ENCODE measurements at places on chromosomes 16 and 17.

- DNase-seq = no peak
Measured at GRCh38 chr17:50495918-50496317, 12.3 kb upstream of the MYCBPAP start.

GRCh38 chr16:31267332-31268032 lies 7.7 kb downstream of the ITGAM start:
- no peak for DNase-seq

GRCh38 chr17:18009609-18010420 lies 29.2 kb downstream of the ATPAF2 start:
- DNase-seq = no peak

DNA sequence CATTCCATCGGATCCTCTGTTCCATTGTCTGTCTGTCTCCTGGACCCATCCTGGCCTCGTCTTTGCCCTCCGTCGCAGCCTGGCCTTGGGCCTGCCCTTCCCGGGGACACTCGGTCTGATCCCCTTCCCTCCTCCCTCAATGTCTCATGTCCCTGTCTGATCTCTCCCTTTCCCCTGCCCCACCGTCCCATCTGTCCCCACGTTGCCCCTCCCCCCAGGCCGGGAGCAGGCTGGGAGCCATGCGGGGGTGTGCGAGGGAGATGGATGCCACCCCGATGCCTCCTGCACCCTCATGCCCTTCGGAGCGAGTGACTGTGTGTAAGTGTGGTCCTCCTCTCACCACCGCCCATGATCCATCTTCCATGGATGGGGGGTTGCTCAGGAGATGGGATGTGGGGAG lies 5.3 kb upstream of the ATP2A1 start:
- no peak for DNase-seq

DNA sequence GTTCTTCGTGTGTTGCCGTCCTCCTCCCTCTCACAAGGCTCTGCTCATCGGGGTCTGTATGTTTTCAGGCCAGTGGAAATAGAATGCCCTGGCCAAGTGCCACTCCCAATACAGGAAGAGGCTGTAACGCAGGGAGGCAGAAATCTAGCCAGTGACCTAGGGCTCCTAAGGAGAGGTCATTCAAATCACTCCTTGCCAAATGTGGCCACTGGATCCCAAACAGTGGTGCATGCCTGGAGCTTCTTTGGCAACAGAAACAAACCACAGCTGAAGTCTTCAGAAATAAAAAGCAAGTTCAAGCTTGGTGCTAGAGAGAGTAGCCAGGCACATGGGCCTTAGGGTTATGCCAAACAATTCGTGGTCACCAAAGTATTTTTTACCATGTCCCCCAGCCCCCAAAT lies 66.1 kb downstream of the SMG6 start:
- DNase-seq = no peak

- DNase-seq = no peak
Measured at GRCh38 chr17:45307290-45308015, 9.4 kb downstream of the MAP3K14 start.

DNA sequence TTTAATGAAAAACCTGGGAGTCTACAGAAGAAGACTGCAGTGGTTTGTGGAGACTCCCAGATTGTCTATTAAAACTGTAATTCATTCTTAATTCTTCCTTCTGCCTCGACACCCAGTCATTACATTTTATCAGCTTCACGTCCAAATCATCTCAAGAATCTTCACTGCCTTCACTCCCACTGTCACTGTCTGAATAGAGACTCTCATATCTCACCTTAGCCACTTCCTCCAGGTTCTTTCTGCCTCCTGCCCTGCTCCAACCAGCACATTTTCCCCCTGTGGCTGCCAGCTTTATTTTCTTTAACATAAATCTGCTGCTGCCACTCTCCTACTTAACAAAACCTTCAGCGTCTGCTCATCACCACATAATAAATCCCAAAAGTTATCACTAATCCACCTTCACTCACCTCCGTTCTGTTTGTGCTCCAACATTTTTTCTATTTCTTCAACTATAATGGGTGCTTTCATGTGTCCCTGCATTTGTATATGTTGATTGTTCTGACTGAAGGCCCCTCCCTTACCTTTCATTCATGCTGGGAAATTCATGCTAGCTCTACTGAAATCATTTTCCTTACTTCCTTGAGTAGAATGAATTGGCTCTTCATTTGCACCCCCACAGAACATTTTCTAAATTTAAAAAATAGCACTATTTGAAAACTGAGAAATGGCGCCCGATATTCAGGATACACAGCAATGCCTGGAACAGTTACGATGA lies 38.9 kb downstream of the KCNJ2 start:
- no peak for DNase-seq
